ENCODE measurements at places on chromosomes 11 and 22.

GRCh38 chr11:96102664-96103078 is 178.8 kb upstream of the MTMR2 start:
- peak; percentile 64 for DNase-seq

DNA sequence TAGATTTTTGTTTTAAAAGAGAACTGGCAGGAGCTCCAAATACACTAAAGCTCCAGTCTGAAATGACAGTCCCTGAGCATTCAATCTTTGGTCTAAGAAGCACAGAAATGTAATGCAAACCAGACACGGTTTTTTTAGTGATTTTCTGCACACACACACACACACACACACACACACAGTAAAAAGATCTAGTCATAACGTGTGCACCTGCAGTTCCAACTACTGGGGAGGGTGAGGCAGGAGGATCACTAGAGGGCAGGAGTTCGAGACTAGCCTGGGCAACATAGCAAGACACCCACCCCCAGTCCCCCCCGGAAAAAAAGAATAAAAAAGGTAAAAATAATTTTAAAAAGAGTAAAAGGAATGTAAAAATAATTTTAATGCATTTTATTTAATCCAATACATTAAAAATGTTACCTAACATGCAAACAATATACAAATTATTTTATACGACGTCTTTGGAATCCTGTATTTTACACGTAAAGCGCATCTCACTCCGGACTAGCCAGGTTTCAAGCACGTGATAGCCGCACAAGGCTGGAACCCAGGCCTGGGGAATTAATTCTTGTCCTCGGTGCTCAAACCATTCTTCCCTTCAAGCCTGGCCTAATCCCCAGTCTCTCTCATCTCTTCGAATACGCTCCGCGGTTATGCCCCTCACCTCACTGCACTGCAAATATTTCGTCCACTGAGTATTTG is 762 bp upstream of the TBC1D22A start:
- DNase-seq = no peak

DNA sequence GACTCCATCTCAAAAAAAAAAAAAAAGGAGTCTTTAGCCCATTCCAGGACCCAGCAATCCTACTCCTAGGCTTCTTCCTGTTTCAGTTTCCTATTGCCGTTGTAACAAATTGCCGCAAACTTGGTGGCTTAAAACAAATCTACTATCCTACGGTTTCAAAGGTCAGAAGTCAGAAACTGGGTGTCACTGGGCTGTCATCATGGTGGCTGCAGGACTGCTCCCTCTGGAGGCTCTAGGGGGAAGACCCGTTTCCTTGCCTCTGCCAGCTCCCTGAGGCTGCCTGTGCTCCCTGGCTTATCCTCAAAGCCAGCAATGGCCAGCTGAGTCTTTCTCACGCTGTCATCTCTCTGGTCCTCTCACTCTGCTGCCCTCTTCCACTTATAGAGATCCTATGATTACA is 8.7 kb upstream of the DAGLA start:
- DNase-seq = no peak

DNA sequence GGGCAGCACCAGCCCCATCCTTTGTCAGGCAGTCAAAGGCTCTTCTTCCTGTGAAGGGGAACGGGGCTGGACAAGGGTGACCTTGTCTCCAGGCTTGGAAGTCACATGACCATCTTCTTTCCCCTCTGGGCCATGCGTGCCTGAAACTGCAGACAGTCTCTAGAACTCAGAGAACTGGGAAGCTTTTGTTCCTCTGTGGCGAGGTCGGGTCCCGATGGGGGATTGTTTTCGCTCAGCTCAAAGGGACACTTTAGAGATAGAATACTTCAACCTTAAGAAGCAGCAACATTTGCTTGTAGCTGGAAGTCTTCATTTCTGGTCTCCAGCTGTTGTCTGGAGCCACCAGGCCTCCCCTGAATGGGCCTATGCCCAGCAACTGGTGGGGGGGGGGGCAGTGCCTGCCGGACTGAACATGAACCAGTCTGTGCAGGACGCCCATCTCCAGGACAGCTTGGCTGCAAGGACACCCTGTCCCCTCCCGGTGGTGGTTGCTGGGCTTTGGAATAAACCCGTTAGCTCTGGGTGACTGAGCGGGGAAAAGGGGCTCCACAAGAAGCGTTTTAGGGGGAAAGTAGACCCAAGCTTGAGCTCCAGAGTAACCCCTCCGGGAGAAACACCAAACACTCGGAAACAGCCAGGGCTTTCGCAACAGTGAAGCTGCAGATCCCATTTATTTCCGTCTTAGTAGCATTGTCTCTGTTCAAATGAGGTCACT is 55.7 kb upstream of the EMID1 start:
- DNase-seq = no peak

GRCh38 chr11:16881074-16881709 is 133.0 kb downstream of the PLEKHA7 start:
- peak; percentile 53 for DNase-seq

DNA sequence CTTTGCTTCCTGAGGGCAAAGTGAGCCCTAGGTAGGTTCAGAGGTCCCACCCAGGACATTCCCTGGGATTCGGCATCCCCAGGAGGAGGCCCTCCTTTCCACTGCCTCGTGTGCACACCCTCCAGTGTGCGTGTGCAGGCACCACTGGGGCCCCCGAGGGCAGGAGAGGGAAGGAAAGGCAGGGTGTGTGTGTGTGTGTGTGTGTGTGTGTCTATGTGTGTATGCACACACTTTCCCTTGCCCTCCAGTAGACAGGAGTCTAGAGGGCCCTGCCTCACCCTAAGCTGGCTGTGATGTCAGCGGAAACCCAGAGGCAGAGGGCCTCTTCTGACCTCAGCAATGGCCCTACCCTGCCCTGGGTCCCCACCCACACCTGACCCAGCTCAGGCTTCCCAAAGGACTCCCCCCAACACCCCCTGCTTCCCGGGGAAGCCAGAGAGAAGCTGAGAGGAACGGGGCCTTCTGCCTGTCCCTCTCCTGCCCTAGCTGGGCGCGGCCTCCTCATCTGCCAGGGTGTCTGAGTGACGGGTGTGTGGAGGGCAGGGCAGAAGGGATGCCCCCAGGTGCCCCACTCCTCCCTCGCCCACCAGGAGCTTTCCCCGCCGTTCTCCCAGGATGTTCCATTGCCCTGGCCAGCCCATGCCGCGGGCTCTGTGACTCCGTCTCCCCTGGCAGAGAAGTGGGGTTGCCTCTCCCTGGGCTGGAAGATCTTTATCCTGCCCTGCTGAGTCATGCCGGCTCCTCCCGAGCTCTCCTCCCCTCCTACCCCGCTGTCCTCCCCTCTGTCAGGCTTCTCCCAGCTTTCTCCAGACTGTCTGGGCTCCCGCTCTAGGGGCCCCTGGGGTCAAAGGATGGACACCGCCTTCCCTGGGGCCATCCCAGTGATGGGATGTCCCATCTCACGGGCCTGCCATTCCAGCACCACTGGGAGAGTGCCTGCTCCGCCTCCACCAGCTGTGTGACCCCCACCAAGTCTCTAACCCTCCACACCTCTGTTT is 6.0 kb upstream of the CLCF1 start:
- peak; percentile 54 for DNase-seq

- DNase-seq = no peak
Measured at GRCh38 chr22:49062155-49062801, 765.4 kb downstream of the BRD1 start.

DNA sequence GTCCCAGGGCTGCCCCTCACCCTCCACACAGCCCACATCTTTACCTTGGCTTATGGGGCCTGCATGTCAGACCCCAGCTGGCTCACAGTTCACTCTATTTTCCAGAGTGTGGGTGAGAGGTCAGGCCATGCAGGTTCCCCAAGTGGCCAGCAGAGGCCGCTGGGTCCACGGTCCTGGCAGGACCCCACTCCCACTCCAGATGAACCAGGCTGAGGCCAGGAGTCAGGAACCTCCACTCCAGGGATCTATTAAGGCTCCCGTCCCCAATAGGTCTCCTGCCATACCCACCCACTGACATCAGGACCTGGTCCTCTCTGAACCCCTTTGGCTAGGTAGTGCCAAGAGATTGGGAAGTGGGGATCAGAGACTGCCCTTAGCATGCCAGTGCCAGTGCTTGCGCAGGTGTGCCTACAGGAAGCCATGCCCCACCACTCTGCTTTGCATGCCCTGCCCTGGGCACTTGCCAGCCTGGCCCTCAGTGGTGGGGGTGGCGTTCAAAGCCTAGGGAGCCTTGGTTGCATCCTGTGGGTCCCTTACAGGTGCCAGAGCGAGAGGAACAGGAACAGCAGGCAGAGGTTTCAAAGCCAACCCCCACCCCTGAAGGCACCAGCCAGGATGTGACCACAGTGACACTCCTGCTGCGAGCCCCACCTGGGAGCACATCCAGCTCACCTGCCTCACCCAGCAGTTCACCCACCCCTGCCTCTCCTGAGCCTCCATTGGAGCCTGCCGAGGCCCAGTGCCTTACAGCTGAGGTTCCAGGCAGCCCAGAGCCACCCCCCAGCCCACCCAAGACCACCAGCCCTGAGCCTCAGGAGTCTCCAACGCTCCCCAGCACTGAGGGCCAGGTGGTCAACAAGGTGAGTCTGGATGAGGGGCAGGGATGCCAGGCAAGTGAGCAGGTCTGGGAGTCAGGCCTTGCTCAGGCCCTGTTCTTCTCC is 8.3 kb downstream of the SMTN start:
- DNase-seq = no peak

DNA sequence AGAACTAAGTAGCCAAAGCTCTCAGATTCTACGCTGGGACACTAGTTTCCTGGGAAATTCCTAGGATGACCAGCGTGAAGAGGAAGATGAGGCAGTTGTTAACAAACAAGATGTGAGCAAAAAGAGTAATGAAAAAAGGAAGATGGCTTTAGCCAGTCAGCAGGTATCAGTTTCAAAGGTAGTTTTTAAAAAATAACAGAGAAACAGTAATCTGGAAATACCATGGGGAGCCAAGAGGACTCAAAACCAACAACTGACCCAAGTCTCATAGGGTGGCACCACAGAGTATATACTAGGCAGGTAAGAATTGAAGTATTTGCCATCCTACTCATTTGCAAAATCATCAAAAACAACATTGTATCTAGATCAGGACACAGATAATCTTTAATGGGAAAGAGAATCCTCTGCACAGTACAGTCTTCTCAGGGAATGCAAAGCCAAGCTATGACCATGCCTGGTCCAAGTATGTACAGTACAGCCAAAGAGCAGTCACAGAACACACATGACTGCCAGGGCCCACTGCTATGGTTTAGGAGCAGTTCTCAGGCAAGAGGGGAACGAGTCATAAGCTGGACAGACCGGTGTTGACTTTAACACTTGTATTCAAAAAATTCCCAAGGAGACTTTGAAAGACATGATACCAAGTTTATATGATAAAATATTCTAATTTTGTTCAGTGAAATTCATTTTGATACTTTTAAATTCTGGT is 20.6 kb downstream of the MSANTD4 start:
- DNase-seq = no peak

DNA sequence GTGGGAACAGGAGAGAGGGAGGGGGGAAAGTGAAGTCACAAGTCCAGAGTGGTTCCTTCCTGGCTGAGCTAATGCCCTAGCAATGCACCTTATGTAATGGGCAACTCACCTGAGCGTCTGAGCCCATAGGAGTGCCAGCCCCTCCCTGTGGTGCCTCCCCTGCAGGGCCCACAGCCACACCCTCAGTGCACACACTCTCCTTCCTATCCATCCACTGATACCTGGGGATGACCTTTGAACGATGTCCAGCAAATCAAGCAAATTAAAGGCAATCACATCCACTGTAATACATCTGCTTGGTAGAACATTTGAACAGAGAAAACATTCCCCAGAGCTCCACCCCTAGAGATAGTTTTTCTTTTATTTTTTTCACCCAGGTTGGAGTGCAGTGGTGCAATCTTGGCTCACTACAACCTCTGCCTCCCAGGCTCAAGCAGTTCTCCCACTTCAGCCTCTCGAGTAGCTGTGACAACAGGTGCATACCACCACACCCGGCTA is 19.6 kb upstream of the MICAL2 start:
- no peak for DNase-seq

DNA sequence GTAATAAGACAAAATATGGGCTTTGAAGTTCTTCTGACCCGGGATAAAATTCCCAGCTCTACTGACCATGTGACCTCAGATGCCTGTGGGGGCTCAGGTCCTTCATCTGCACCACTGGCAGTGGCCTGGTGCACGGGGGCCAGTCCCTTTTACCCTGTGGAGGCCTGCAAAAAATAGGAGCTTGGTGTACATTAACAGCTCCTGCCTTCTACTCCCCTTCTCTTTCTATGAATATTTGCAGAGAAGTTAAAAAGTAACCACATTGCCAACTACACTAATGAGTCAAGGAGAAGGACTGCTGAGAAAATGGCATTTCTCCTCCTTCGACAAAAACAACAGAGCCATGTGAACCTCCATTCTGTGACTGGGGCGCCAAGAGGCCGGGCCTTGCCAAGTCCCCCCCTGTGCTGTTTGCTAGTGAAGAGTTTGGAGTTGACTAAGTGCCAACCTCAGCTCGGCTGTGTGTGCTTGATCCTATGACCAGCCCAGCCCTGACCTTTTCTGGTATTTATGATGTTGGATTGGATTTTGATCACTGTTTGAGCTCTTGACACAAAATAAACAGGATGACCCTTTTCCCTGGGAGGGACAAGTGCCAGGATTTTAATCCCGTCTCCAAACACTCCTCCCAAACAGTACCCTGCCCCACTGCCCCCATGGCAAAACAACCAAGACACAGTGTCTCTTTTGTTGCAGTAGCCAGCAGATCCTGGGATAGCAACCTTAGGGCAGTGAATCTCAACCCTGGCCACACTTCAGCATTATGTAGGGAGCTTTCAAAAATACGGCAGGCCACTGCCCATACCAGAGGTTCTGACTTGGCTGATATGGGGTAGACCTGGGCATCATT is 380.1 kb downstream of the LARGE1 start:
- no peak for DNase-seq

DNA sequence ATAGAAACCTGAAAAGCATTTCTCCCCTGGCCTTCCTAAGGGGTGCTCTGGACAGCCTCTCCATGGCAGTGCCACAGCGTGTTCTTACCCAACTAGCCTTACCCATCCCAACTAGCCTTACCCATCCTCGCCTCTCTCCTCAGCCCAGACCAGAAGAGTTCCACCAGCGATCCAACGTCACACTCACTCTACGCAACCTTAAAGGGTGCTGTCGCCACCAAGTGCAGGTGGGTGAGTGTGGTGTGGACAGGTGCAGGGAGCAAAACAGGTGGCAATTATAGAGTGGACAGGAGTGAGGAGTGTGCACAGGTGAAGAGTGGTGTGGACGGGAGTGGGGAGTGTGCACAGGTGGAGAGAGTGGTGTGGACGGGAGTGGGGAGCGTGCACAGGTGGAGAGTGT is 17.8 kb downstream of the TMEM121B start:
- no peak for DNase-seq

DNA sequence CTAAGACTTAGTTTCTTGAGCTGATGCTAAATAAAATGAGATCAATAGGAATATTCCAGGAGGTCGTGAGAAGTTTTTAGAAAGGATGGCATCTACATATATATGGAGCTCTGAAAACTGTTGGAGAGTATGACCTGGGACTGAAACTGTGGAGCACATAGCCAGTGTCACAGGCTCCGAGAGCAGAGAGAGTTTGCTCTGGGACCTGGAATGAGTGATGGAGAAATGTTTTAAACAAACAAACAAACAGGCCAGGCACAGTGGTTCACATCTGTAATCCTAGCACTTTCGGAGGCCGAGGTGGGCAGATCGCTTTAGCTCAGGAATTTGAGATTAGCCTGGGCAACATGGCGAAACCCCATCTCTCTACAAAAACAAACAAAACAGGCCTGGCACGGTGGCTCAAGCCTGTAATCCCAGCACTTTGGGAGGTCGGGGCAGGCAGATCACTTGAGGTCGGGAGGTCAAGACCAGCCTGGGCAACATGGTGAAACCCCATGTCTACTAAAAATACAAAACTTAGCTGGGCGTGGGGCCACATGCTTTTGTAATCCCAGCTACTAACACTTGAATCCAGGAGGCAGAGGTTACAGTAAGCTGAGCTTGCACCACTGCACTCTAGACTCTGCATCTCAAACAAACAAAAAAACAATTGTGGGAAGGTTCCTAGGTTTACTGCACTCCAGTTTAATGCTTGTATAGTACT is 67.1 kb downstream of the SLC35F2 start:
- no peak for DNase-seq

All from HT1080 (cell line).